ENCODE measurements at places on chromosomes 1 and 21.

- DNase-seq = no peak
Measured at GRCh38 chr1:109527846-109528695, 11.6 kb upstream of the GPR61 start.

- no peak for DNase-seq
Measured at GRCh38 chr21:29870814-29871213, 69.0 kb downstream of the GRIK1 start.

- DNase-seq = no peak
Measured at GRCh38 chr1:116515702-116516101, 55.1 kb downstream of the CD58 start.

DNA sequence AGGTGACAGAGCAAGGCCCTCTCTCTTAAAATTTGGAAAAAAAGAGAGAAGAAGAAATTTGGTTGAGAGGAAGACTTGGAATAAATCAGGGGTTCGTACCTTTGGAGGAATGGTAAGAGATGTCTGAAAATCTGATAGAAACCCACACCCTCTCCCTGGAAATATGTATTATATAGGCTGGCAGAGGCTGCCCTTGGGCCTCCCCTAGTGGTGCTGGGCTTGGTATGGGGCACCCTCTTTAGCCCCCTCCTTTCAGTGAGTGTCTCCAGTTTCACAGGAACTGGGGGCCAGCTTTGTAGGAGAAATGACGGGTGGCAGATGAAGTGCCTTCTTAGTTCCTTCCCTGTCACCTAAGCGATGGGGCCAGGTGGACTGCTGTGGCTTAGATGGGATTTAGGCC lies 82.9 kb upstream of the SLC2A1 start:
- DNase-seq = no peak

DNA sequence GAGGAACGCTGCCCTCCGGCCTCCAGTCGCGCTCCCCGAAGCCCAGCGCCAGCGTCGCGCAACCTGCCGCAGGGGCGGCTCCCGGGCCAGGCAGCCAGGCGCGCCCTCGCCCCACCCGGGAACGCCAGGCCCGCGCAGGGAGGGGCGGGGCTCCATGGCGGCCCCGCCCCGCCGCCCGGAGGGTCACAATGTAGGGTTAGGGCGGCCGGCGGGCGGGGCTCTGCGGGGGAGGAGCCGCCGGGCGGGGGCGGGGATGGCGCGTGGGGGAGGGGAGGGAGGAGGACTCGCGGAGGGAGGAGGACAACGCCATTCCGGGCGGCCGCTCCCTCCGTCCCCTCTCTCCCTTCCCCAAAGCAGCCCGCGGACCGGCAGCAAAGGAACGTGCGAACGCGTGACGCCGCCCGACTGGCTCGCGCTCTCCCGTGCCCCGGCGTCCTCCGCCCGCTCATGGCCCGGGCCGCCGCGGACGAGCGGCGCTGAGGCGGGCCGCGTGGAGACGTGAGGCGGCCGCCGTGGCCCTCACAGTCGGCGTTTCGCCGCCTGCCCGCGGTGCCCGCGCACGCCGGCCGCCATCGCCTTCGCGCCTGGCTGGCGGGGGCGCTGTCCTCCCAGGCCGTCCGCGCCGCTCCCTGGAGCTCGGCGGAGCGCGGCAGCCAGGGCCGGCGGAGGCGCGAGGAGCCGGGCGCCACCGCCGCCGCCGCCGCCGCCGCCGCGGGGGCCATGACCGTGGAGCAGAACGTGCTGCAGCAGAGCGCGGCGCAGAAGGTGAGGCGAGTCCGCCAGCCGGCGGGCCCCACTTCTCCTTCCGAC lies at the start of gene USP25:
Gene USP25 (plus strand): TSS at position 309 of the 810 bp plus-strand sequence. CDS start 412 bp downstream, at position 721.
- no peak for DNase-seq

- DNase-seq = no peak
Measured at GRCh38 chr1:119667173-119667572, 19.1 kb upstream of the ZNF697 start.

All from Panc1 (cell line).